Activated CD8-positive, alpha-beta T cell treated with anti-CD3 and anti-CD28 coated beads for 36 hours (primary cell): ENCODE measurements at places on chromosomes 2 and 18.
A peak's percentile ranks its signal among the peaks of the same experiment; 100 is the strongest.

DNA sequence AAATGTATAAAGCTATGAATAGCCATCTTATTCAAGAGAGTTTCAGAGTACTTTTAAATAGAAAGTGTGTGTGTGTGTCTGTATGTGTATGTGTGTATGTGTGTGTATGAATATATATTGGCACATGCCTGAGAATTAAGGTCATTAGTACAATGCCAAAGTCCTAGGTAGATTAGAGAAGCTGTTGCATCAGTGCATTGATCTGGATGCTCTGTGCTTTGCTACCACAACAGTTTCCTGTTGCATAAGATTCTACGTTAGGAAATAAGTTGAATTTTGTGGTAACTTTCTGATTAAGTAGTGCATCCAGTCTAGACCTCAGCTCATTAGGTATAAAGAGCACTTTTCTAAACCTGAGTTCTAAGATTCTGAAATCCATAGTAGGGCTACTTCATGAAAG, 1102.8 kb upstream of the KLHL29 start:
- no peaks in the 10 kb centered on the region for H3K27me3 ChIP-seq
- no peak overlapping the region for H3K27ac ChIP-seq
- no peaks in the 10 kb centered on the region for H3K4me1 ChIP-seq
- no peak overlapping the region for H3K4me3 ChIP-seq
- no peak for DNase-seq

DNA sequence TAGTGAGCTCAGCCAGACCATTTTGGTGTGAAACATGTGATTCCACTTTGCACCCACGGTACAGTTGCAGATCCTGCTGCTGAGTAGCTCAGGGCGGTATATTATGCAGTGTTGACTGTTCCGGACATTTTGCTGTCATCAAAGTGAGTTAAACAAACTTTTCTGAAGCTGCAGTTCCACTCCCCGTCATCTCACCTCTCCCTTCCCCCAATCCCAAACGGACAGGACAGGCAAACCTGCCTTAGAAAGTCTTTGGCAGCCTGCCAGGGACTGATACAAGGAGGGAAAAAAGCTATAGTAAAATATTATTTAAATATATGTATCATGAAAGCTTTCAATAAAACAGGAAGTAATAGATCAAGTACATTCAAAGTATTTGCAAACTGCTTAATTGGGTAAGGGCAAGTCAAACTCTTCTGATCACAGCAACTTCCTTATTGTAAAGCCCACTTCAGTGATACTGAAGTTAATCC, 35.5 kb upstream of the SP5 start:
- no peak overlapping the region for H3K27ac ChIP-seq
- peaks cover 1% of the 10 kb centered on the region for H3K27me3 ChIP-seq
- H3K36me3 ChIP-seq = no peaks in the 10 kb centered on the region
- no peak for DNase-seq
- H3K4me1 ChIP-seq = no peaks in the 10 kb centered on the region

GRCh38 chr2:29573612-29574011, 347.8 kb downstream of the ALK start:
- no peak overlapping the region for H3K4me3 ChIP-seq
- no peaks in the 10 kb centered on the region for H3K4me1 ChIP-seq
- H3K36me3 ChIP-seq = no peaks in the 10 kb centered on the region
- DNase-seq = no peak
- no peak overlapping the region for H3K27ac ChIP-seq

DNA sequence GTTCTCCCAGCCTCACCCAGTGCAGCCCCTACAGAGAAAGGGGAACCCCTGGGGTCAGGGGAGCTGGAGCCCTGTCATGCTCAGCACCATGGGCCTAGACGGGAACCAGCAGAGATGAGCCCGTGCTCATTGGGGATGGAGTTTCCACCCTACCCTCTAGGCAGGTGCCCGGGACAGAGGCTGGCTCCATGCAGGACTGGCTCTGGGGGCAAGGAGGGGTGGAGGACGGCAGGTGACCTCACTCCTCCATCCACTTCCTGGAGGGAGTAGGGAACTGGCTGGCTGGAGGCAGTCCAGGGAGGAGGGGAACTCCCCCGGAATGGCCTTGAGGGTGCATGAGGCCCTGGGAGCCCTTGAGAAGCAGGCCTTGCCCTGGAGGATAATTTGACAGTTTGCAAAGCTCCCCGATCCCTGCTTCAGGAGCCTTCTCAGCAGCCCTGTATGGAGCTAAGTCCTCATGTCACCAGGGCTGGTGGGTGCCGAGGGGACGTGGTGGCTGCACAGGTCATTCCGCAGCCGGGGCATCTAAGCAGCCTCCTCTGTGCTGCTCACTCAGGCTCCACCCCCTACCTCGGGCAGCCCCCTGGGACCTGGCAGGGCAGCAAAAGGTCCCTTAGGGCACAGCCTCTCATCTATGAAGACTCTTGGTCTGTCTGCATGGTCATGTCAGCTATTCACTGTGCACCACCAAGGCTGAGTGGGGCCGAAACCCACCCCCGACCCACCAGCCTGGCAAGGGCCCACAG, 2.1 kb downstream of the NEURL3 start:
- no peak overlapping the region for H3K4me3 ChIP-seq
- peaks cover 3% of the 10 kb centered on the region for H3K27me3 ChIP-seq
- H3K36me3 ChIP-seq = no peaks in the 10 kb centered on the region
- no peak for DNase-seq

DNA sequence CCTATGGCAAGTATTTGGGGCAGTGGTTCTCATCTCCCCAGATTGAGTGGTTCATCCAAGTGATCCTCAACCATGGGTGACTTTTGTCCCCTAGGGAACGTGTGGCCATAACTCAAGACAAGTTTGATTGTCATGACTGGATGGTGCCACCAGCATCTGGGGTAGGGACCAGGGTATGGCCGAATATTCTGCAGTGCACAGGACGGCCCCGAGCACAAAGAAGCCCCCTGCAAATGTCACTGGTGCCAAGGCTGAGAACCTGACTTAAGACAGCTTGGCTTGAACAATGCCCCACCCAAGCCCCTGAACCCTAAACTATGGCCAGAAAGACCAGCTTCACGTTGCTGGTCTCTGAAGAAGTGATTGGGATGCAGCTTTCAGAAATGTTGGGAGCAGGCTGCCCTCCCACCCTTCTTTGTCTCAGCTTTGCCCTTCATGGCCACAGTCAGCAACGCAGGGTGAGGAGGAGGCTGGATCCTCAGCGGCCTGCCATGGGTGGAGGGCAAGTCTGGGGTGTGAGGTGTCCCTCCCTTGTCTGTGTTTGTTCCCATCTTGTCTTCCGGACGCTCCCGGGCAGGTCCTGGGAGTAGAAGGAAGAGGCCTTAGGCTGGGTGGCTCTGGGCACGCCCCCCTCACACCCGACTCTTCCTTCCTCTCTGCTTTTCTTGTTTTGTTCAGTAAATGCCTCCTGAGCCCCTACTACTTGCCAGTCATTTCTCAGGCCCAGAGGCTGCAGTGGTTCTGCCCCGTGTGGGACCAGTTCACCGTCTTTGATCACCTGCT, 43.4 kb downstream of the GREB1 start:
- no peak overlapping the region for H3K4me3 ChIP-seq
- H3K27ac ChIP-seq = no peak overlapping the region
- peaks cover 1% of the 10 kb centered on the region for H3K27me3 ChIP-seq
- no peaks in the 10 kb centered on the region for H3K36me3 ChIP-seq
- no peak for DNase-seq

- no peaks in the 10 kb centered on the region for H3K36me3 ChIP-seq
- peak; percentile 66 for DNase-seq
- peaks cover 9% of the 10 kb centered on the region for H3K4me1 ChIP-seq
- no peak overlapping the region for H3K27ac ChIP-seq
- H3K4me3 ChIP-seq = no peak overlapping the region
- peaks cover 16% of the 10 kb centered on the region for H3K27me3 ChIP-seq
These were observed 24.3 kb upstream of the ID2 start for GRCh38 chr2:8657423-8658062.
